Transverse colon (tissue), 4 donors: ENCODE measurements at places on chromosomes 1 and 21. TPM values are rescaled to one million over a fixed set of nuclear protein-coding genes. Genes with fewer than 3 reads are reported as not detected.

DNA sequence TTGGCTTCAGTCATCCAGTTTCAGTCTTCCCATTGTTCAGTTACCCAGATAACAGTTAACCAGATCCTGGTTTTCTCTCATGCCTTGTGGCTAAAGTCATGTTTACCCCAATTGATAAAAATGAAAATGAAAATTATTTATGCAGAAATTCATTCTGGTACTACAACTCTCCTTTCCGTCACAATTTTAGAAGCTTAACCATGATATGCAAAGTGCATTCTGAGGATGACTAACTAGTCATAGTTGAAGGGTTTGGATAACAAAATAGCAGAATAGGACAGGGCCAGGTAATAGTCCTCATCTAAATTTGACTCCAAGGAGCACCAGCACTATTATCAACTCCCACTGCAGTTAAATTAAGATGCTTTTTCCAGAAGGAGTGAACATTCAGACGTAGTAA, 94.7 kb downstream of the NTMT2 start:
- H3K4me3 ChIP-seq, result no peak overlapping the region
- DNase-seq, result no peak
- no peak overlapping the region for H3K27ac ChIP-seq
- no peaks in the 10 kb centered on the region for H3K36me3 ChIP-seq

DNA sequence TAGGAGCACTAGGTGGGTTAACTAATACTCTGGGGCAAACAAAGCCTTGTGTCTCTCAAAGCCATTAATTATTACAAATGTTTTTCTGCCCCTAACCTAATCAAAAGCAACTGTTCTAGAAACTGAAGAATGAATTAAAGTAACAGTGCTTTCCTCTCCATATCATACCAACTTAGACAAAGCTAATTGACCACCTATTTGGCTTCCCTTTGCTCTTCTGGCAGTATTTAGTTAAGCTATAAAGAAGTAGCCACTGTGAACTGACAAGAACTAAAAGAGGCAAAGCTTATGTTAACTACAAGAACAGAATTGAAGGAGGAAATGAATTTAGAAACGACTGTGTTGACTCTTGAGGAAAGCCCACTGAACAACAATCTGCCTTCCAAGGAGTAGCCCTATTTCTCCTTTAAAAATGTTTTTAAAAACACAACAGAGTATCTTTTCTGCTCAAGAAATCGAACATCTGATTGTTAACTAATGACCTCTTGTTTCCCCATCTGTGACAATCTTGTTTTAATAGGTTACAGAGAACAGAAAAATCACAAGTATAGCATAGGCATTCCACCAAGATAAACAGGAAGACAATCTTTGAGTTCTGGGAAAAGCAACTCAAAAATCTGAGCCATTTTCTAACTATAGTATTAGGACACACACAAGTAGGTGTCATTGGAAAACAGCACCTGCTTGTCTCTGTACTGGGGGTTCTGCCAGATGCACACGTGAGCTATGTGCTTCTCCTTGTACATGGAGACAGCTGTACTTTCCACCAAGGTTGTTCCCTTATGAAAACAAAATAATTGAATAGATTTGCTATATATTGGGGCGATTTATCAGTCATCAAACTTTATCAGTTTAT, 3.1 kb upstream of the EGLN1 start:
- no peaks in the 10 kb centered on the region for H3K36me3 ChIP-seq
- H3K4me1 ChIP-seq, result no peaks in the 10 kb centered on the region
- H3K4me3 ChIP-seq, result no peak overlapping the region
- DNase-seq, result no peak
- no peak overlapping the region for H3K27ac ChIP-seq

The ZNF593OS gene
- not detected for total RNA-seq

The GATAD2B gene
- 21.0 TPM for total RNA-seq

The MAP10 gene
- not detected for total RNA-seq

DNA sequence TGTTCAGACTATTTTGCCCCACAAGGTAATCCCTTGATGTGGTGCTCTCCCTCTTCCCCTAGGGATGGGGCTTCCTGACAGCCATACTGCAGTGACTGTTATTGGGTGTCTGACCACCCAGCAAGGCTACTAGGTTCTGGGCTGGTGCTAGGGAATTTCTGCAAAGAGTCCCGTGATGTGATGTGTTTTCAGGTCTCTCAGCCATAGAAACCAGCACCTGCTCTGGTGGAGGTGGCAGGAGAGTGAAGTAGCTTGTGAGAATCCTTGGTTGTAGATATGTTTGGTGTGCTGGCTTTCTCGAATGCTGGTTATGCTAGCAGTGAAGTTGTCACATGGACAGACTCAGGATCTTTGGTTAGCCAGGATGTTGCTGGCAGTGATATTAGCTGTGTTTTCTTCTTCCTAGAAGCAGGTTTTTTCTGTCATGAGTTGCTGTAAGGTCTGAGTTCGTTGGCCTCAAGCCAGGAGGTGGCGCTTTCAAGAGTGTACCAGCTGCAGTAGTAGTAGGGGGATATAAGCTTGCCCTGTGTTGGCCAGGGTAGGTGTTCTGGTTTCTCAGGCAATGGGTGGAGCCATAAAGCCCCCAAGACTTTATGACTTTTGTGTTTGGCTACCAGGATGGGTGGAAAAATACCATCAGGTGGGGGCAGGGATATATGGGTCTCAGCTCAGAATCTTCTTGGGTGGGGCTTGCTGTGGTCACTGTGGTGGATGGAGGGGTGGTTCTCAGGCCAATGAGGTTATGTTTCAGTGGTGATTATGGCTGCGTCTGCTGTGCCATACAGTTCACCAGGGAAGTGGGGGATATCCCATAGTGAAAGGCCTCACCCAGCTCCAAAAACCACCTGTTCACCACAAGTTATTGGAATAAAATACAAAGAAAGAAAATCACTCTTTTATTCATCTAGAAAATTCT, 1112.3 kb downstream of the KCNT2 start:
- H3K27me3 ChIP-seq, result no peaks in the 10 kb centered on the region
- DNase-seq, result no peak
- H3K4me3 ChIP-seq, result no peak overlapping the region

DNA sequence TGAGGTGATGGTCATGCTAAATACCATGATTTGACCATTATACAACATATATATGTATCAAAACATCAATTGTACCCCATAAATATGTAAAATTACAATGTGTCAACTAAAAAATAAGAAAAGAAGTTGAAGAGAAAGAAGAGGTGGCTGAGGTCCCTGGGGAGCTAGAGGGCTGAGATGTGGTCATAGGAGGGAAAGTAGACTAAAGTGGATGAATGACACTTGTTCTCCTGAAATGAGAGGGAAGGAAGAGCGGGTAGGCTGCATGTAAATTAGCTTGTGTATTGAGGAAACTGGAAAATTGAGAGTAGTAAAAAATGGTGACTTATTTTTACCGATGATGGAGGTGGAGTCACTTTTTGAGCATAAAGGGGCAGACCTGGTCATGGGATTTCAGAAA, 117.0 kb downstream of the ST6GALNAC3 start:
- DNase-seq, result no peak
- H3K4me3 ChIP-seq, result no peak overlapping the region
- H3K36me3 ChIP-seq, result no peaks in the 10 kb centered on the region
- no peak overlapping the region for H3K27ac ChIP-seq

DNA sequence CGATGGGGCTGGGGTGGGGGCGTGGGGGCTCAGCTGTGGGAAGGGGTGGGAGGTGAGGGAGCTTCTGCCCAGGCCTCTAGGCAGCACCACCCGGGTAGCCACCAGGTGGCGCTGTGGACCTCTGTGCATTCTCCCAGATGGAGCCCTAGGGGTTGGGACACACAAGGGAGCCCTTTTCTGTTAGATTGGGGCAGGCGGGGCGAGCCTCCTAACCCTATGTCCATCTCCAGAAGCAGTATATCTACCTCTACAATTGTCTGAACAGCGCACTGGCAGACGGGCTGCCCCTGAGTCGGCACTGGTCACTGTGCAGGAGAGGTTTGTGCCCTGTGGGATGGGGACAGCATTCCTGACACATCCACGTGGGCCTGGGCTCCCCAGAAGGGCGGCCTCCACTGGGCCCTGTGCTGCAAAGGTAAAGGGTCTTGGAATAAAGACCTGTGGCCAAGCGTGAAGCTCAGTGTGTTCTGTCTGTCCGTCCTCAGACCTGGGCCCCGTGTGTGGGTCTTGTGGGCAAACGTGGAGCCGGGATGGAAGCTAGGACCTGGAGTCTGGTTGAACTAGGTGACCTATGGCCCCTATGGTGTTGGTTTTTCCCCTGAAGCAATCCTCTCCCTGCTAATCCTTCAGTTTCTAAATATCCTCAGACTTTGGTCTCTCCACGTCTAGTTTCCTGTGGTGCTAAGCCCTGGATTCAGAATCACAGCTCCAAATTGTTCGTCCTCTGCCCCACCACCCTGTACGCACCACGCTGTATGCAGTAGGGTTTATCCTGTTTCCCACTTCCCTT, 4.4 kb upstream of the LGR6 start:
- peaks cover 18% of the 10 kb centered on the region for H3K27me3 ChIP-seq
- H3K36me3 ChIP-seq, result no peaks in the 10 kb centered on the region
- peak; percentile 81 for DNase-seq
- H3K4me3 ChIP-seq, result no peak overlapping the region
- H3K27ac ChIP-seq, result no peak overlapping the region

DNA sequence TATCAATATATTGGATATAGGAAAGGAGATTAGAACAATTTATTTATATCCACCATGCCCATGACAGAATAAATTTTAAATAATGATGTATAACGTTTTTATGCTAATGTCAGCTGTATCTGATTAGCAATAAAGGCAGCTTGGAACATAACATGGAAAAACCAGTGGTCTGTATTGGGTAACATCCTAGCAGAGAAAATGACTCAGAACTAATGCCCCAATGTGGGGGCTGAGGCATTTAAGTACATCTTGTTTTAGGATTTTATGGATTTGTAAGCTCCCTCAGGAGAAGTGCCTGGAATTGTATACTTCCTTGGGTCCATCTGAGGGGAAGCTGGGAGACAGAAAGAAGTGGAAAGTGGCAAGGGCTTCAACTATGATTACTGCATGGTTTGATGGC, 82.3 kb downstream of the HMCN1 start:
- no peak overlapping the region for H3K27ac ChIP-seq
- H3K4me3 ChIP-seq, result no peak overlapping the region
- no peaks in the 10 kb centered on the region for H3K36me3 ChIP-seq
- no peaks in the 10 kb centered on the region for H3K27me3 ChIP-seq

GRCh38 chr1:54485416-54485815, 62.6 kb upstream of the ACOT11 start:
- DNase-seq, result no peak
- peaks cover 20% of the 10 kb centered on the region for H3K4me1 ChIP-seq
- H3K27me3 ChIP-seq, result no peaks in the 10 kb centered on the region
- no peak overlapping the region for H3K4me3 ChIP-seq
- H3K27ac ChIP-seq, result peak overlapping the region; percentile 92

GRCh38 chr1:157993147-157993917, at the start of gene KIRREL1:
KIRREL1 (plus strand) TSS chr1:157993645; CDS start chr1:157993677, 32 bp downstream.
- H3K4me3 ChIP-seq, result peak within 1 kb of the TSS; percentile 63
- H3K36me3 ChIP-seq, result no peaks in the 10 kb centered on the region
- DNase-seq, result peak; percentile 50
- H3K27me3 ChIP-seq, result peaks cover 20% of the 10 kb centered on the region
- no peaks in the 10 kb centered on the region for H3K4me1 ChIP-seq

GRCh38 chr1:151369621-151370048, 2.9 kb downstream of the SELENBP1 start:
- H3K27ac ChIP-seq, result peak overlapping the region; percentile 92
- peak overlapping the region; percentile 36 for H3K4me3 ChIP-seq
- H3K36me3 ChIP-seq, result peaks cover 31% of the 10 kb centered on the region
- peaks cover 46% of the 10 kb centered on the region for H3K4me1 ChIP-seq

- H3K4me3 ChIP-seq, result no peak overlapping the region
- no peaks in the 10 kb centered on the region for H3K36me3 ChIP-seq
- no peak for DNase-seq
Observed at GRCh38 chr1:2425892-2426291, 13.5 kb upstream of the PEX10 start.

The DNAI4 gene
- total RNA-seq, result 26.5 TPM

- H3K27ac ChIP-seq, result no peak overlapping the region
- no peaks in the 10 kb centered on the region for H3K36me3 ChIP-seq
- no peak for DNase-seq
- peaks cover 4% of the 10 kb centered on the region for H3K27me3 ChIP-seq
- no peak overlapping the region for H3K4me3 ChIP-seq
Observed at GRCh38 chr1:157834430-157834829, 7.2 kb downstream of the CD5L start.

The C1orf226 gene
- 20.2 TPM for total RNA-seq

DNA sequence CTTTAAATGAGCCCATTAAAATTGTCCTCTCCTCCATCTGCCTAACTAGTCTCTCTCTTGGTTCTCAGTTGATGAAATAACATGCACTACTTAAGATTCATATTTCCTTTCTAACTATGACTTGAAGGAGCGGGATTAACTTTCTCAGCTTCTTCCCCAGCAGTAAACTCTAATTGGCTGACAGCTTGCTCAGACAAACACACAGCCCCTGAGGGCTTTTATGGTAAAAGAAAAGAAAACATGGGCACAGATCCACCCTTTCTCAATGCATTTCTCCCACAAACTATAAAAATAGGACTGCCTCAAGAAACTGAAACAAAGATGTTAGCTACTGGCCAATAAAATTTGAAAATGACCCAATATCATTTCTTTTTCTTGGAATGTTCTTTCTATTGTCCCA, 703.1 kb downstream of the ADGRL2 start:
- H3K27me3 ChIP-seq, result no peaks in the 10 kb centered on the region
- no peaks in the 10 kb centered on the region for H3K36me3 ChIP-seq
- no peak for DNase-seq
- H3K4me3 ChIP-seq, result no peak overlapping the region
- H3K4me1 ChIP-seq, result no peaks in the 10 kb centered on the region

The CFHR2 gene
- not detected for total RNA-seq

DNA sequence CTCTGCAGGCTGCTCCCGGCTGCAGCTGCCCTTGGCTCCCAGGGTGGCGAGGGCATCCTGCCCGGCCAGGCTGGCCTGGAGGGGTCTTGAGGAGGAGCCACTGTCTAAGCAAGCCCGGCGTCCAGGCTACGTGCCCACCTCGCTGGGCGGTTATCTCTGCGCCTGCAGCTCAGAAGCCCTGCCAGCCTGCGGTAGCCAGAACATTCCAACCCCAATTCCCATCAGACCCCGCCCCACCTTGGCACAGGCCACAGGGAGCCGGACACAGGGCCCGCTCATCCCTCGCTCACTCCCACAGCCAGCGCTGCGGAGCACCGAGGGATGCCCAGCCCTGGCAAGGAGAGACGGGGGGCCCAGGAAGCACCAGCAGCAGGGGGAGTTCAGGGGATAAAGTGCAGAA, 53.9 kb downstream of the MEGF6 start:
- no peaks in the 10 kb centered on the region for H3K27me3 ChIP-seq
- DNase-seq, result no peak
- H3K4me1 ChIP-seq, result peaks cover 3% of the 10 kb centered on the region

GRCh38 chr1:2584686-2585317, 1.8 kb upstream of the PRXL2B start:
- no peaks in the 10 kb centered on the region for H3K36me3 ChIP-seq
- H3K27me3 ChIP-seq, result no peaks in the 10 kb centered on the region
- H3K4me3 ChIP-seq, result peak overlapping the region; percentile 92
- no peak for DNase-seq
- H3K4me1 ChIP-seq, result peaks cover 36% of the 10 kb centered on the region
- H3K27ac ChIP-seq, result peak overlapping the region; percentile 99
